ENCODE measurements at places on chromosomes 1 and 21.

GRCh38 chr1:150234309-150234565 lies 1.7 kb downstream of the ANP32E start:
- DNase-seq: no peak

GRCh38 chr1:245217853-245218608 lies 63.2 kb downstream of the KIF26B start:
- no peak for DNase-seq

DNA sequence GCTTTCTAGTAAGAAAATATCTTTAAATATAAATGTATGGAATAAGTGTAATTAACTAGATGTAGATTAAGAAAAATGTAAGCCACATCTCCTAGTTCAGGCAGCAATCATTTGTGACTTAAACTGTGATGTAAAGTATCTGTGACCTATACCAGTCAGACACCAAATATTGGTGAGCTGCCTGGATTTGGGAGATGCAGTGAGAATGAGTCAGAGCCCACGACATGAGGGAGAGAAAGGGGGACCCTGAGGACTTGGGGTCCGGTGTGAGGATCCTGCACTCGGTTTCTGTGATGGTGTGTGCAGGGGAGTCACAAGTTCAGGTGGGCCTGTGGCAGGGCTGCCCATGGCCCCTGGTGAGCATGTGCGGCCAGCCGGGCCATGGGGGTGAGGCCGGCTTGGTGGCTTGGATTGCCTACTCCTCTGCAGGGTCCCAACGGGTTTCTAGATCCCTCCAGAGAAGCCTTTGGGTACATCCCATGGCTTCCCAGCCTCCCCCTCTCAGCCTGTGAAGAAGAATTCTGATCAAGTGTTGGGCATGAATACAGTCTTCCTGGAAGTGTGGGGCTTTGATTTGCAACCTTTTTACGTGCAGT lies 19.0 kb upstream of the ABCG1 start:
- no peak for DNase-seq

DNA sequence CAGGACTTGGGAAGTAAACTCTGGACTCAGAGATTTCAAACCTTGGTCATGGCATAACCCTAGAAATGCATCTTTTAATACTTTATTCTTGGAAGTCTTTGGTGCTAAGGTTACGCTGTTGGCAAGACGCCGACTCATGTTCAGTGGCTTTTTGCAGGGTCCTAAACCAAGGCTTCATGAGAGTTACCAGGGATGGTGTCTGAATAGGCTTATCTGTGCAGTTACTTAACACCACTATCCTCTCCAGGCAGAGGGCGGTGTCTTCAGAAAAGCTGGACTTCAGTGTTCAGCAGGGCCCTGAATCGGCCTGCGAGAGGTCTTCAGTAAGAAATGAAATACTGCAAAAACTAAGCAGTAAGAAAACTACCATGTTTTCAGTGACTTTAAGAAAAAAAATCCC lies 58.3 kb downstream of the SIM2 start:
- no peak for DNase-seq

GRCh38 chr21:26806801-26807295 lies 38.4 kb downstream of the ADAMTS1 start:
- no peak for DNase-seq

DNA sequence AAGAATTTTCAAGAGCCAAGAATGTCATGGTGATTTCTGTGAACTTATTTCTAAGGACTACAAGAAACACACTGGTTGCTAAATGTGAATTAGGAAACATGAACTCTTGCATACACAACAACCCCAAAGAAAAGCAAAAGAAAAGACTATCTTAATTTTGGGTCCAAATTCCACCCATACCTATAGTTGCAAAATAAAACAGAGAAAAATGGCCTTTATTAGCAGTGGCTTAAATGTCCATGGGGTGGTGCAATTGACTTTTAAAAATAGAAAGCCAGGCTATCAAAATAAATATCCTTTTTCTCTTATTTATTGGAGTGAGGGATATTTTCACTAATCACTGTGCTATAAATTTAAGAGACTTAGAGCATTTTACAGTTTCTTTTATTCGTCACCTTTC lies 80.9 kb upstream of the DPYD start:
- DNase-seq: no peak

- no peak for DNase-seq
Measured at GRCh38 chr1:209265301-209265700, 318.2 kb upstream of the CAMK1G start.

DNA sequence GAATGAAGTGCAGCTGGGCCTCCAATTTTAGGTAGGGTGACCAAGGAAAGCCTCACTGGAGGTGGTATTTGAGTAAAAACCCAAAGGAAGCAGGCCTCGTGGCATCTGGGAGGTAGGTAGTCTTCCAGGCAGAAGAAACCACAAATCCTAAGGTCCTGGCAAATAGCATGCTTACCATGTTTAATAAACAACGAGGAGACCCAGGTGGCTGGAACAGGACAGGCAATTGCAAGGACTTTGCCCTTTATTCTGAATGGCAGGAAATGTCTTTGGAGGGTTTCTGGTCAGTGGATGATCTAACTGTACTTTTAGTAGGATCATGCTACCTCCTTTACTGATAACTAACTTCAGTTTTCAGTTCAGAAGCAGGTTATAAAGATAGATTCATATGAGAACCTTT lies 52.2 kb downstream of the EPB41 start:
- no peak for DNase-seq

- DNase-seq: no peak
Measured at GRCh38 chr1:182617014-182617429, 12.8 kb upstream of the RGS16 start.

- no peak for DNase-seq
Measured at GRCh38 chr1:178418284-178418955, 78.3 kb downstream of the CLEC20A start.

DNA sequence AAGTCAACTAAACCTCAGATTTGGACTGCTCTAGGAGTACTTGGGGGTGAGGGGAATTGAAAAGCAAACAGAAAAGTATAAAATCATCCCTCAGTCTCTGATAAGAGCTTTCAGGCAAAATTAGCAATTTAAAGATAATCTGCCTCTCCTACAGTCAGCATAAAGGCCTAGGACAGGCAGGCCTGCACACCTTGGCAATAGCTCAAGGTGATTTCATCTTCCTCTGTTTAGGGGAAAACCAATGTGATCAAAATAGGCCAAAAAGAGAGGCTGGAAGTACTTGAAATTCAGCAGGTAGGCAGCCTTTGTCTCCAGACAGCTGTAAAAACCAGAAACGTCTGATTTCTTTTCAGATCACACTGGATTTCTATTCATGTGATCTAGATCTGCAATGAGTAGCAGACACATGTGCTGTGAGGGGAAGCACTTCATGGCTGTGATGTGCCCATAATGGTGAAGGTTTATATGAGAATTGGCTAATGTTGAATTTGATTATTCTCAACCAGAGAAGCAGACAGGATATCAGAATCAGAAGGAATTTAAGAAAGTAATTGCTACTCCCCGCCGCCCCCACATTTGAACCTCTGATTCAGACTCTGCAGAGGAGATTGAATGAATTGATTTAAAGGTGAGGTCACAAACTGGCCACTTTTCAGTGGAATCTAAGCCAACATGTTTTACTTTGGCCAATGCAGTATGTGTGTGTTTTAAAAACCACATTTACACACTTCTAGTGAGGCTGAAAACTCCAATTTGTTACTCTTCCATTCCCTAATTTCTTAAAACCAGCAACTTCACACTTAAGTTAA lies 45.8 kb upstream of the DNASE2B start:
- no peak for DNase-seq
